NCI-H1436 treated with DMSO at 0.1 percent for 48 hours (cell line): ENCODE measurements at places on chromosomes 5 and 9.

GRCh38 chr5:166909926-166910325 lies 1381.5 kb upstream of the WWC1 start:
- no peak for DNase-seq

GRCh38 chr9:126393876-126394275 lies 67.2 kb downstream of the MVB12B start:
- no peak for DNase-seq

GRCh38 chr9:76349865-76350264 lies 44.4 kb downstream of the RFK start:
- no peak for DNase-seq

GRCh38 chr5:150227606-150228273 lies 37.9 kb downstream of the SLC6A7 start:
- DNase-seq, result no peak

GRCh38 chr9:13962006-13962405 lies 351.9 kb downstream of the NFIB start:
- no peak for DNase-seq

GRCh38 chr5:139660105-139660922 lies 12.2 kb downstream of the CXXC5 start:
- no peak for DNase-seq

GRCh38 chr9:37447111-37447510 lies 18.1 kb downstream of the ZBTB5 start:
- no peak for DNase-seq

- no peak for DNase-seq
Observed at GRCh38 chr5:142404046-142404477, 79.2 kb upstream of the SPRY4 start.

- DNase-seq, result no peak
Observed at GRCh38 chr5:151673421-151673820, 13.3 kb downstream of the SPARC start.

DNA sequence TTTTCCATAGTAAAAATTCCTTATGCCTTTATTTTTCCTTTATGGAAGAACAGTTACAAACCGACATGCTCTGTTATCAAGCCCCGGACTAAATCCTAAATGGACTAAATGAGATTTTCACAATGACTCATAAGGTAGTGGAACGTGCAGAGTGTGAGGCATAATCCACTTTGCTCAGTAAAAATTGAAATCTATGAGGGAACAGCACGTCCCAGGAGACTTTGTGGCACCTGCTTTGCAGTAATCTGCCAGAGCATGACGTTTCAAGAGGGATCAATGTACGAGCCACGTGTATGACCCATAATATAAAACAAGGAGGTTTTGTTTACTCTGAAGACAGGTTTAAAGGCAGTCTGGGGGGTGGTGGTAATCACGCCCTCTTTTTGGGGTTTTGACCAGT lies 83.8 kb upstream of the GNA14 start:
- peak; percentile 92 for DNase-seq

DNA sequence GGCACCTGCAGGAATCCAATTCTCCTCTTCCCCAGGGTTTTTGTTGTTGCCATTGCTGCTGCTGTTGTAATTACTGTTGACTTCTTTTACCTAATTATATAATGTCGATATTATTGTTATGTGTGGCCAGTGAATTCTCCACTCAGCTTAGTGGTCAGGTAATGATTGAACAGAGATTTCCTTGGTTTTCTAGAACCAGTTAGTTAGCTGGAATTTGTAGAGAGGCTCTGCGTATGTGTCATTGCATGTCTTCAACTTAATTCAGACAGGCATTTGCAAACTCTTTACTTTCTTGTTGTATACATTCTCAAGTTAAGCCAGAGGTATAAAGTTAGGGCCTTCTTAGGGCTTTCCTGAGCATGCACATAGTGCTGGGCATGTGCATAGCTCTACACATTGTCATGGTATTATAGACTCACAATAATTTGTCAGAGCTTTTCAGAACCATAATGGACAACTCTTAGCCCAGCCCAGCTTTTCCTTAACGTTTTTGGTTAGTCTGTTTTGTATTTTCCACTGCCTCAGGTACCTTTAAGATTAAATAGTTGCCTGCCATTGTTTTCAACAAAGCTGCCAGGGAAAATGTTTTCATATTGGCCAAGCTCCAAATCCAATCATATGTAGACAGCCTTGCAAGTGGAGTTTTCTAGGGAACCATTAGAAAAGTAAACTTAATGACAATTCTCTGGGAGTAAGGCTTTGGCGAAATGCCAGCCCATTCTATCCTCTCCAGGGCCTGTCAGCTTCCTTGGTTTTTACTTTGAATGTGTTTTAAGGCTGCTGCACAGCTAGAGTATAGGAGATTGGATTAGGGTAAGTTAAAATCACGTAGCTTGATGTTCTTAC lies 68.1 kb downstream of the UBE2R2 start:
- DNase-seq, result no peak

DNA sequence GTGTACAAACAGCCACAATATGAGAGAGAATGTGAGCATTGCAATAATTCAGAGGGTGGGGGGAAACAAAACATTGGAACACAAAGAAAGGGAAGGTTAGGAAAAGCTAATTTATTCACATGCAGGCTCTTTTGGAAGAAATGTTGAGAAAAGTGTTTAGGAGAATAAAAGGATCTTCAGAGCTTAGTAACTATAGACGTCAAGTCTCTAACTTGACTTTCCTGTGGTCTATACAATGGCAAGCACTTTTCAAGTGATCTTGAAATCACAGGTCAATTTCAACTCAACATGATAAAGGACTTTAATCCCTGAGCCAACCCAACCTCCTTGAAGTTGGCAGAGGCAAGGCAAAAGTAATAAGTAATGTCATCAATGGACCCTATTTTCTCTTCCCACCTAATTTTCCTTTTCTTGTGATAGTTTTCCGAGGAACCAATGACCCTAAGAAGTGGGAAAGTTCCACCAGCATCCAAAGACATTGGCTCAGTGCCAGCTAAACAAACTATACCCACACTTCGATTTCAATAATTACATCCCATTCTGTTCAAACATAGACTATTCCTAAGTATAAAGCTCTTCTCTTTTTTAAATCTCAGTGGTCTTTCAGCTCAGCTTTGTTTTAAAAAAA lies 23.7 kb downstream of the RFK start:
- no peak for DNase-seq

- DNase-seq, result no peak
Observed at GRCh38 chr9:124074746-124075145, 63.2 kb downstream of the LHX2 start.

- no peak for DNase-seq
Observed at GRCh38 chr5:135978993-135979392, 24.2 kb upstream of the LECT2 start.

DNA sequence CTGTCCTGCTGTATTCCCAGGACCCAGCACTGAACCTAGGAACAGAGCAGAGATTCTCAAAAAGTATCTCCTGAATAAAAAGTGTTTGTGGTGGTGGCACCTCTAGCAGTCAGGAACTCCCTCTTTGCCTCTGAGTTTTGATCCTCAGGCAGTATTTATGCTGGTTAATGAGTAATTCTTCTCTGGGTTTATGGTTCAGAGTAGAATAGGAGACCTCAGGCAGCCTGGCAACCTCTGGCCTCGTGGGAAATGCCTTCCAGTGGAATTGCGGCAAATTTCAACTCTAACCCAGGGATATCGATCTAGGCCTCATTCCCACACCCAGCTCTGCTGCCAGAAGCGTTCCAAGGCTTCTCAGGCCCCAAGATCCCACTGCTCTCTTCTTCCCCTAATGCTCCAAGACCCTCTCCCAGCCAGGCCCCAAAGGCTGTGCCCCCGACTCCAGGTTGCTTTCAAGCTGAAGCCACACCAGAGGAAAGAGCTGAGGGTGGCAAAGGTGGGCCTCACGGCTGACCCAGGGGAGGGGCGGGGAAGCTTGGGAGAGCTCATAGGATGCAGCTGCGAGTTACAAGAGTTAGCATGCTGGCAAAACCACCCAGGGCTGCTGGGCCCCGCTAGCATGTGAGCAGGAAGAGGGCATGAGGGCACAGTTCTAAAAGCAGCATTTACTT lies 10.9 kb upstream of the HDHD3 start:
- no peak for DNase-seq

GRCh38 chr9:127898433-127899127 lies 823 bp downstream of the ST6GALNAC6 start:
- DNase-seq, result no peak

DNA sequence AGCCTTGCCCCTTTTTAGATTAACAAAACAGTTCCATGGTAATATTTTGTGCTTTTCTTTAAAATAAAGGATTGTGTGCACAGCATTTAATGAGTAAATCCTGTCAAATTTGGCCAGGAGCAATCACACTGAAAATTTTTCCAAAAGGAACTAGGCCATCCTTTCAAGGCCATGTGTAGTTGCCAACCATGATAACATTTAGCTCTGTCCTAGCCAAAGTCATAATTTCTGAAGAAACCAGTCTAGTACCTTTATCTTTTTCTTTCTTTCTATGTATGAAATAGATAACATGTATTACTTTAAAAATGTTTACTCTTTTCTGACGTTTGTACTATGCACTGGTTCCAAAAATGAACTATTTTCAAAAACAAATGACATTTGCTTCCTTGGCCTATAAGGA lies 143.7 kb downstream of the PBX3 start:
- DNase-seq, result no peak

DNA sequence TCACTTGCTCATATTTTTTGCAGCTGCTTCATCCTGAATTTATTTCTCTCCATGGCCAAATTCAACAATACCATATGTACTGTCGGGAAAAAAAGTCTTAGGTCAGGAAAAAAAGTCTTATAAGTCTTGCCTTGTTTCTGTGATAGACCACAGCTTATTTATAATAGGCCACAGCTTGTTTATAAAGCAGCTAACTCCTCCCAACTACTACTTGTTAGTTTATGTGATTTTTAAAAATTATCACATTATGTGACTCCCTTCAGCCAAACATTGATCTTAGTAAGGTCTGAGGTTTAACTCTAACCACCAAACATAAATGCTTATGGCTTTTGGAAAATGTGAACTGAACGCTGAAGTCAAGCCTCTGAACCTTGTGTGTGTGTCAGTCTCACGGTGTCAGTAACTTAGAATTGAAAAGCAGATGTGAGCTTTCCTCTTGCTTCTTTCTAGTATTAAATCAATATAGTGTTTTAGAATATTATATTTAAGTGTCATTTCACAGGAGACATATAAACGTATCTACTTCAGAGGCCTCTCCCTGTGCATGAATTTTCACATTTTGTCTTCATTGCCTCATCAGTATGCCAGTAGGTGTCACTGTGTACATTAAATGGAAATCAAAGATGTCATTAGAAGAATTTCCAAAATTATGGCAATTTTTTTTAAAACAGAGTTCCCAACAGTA lies 51.3 kb downstream of the SNX24 start:
- DNase-seq, result no peak

DNA sequence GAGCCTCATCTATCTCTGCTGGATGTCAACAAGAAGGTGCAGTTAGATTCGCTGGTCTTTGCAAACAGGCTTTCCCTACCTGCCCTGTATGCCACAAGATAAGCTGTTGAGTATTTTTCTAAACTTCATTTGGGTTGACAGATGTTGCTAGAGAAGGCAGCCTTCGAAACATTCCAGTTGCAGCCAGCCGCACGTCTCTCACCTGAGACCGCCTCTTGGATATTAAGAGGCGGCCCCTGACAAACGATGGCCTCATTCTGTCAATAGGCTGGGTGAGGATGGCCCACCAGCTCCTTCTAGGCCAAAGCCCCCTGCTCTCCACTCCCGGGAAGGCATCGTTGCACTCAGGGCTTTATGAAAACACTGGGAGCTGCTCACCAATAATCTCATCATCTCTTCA lies 181.6 kb downstream of the DAB2IP start:
- DNase-seq, result no peak

GRCh38 chr5:125578551-125578950 lies 832.1 kb upstream of the ZNF608 start:
- no peak for DNase-seq

DNA sequence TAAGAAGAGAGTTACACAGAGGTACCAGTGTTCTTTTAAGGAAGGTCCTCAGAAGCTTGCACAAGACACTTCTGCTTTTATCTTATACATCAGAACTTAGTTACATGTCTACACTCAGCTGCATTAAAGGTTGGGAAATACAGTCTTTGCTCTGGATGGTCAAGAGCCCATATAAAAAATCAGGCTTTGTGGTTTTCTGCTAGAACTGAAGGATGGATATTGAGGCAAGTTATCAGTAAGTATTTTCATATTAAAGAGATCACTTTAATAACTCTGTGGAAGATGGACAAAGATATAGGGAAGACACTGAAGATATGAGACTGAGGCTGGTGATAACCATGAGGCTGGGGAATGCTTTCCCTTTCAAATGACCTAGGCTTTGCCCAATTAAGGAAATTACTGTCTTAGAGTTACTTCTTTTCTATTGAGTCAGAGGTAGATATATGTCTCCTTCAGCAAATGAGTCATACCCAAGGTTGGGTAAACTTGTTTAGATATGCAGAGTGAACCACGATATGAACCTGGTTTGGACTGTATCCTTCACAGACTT lies 87.0 kb upstream of the TNC start:
- no peak for DNase-seq

DNA sequence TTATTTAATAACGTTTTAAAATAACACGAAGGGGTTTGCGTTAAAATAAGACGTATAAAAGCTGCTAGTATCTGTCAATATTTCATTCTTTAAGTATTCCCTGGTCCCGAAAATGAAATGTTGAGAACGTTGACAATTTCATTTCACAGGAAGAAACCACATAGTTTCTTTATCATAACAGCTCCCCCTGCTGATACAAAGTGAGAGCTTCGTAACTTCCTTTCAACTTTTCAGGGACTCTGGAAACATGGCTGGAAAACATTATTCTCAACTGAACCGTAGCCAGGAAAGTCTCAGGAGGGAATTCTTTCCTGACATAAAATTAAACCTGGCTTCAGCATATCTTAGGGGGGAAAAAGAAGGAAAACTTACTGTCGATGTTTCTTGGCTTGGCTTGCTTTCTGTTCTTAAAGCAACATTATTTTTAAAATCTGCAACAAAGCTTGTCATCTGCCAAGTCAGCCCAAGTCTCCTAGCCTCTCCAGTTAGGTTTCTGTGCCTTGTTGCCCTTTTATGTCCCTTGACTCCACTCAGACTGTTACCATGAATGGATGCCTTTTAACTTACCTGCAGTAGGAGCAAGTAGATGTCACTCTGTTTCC lies 122.9 kb upstream of the DAB2 start:
- no peak for DNase-seq

GRCh38 chr5:108028412-108028811 lies 353.5 kb downstream of the FBXL17 start:
- no peak for DNase-seq

GRCh38 chr9:76431601-76432000 lies 27.4 kb upstream of the GCNT1 start:
- DNase-seq, result no peak

DNA sequence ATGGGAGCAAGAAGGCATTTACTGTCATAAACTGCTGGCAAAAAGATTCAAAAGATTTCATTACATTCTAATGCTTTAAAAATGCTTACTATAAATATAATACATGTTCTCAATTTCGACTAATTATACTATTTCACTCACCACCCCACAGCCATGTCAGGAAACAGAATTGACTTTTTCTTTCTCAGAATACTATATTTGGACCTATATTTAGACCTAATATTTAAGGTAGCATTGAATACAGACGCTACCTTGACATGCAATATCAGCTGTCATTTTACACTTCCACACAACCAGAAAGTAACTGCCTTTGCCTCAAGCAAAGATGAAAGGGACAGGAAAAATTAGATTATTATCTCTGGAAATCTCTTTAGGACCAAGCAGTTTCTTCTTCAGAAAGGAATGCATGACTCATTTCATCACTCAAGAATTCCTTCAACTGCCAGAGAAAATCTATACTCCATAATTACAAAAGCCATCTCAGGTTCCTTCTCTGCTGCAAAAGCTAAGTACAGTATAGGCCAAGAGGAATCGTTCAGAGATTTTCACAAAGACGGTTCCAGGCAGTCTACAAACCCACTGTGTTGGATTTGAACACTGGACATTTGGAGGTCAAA lies 11.8 kb upstream of the UBE2QL1 start:
- no peak for DNase-seq

GRCh38 chr5:153122403-153122802 lies 368.1 kb upstream of the GRIA1 start:
- DNase-seq, result peak; percentile 97
